ENCODE measurements at places on chromosomes 5 and 9.

DNA sequence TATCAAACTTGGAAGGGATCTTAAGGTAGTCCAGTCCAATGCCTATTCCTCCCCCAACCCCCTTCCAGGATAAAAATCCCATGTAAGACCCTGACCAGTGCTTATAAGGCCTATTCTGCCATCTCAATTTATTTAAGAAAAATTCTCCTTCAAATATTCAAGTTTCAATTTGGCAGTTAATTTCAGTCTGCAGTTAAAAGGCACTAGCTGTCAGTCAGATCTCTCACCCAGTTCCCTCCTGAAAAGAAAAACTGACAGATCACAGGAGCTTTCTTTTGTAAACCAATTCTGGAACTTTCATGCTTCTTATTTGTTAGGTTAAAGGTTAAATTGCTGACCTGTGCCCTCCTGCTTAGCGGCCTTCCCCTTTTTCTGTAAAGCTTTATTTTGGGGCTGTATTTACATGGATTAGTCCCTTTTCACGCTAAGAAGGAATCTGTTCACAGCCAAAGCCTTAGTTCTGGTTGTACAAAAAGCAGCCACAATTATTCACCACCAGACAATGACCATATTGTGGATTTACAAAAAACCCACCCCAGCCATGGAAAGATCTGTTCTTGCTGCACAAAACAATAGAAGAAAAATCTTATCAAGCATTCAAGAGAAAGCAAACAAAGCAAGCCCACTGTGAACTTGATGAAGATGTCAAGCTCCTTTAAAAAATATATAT lies 68.7 kb downstream of the DENND1A start:
- DNase-seq: no peak

DNA sequence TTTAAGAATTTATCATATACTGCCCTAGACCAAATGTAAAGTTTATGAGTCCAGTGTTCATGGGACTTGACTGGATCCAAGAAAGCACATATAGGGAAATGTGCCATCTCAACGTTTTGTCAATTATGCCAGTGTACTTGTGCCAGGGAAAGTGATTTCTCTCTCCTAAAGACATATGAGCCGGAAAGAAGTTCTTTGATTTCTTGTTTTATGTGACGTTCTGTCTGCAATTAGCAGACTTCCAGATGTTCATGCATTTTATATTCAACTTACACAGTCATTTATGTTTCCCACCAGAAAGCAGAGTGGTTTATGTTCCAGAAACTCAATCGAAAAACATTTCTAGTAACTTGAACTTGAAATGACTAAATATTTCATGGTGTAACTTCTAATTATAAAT lies 203.8 kb downstream of the FAM170A start:
- DNase-seq: no peak

DNA sequence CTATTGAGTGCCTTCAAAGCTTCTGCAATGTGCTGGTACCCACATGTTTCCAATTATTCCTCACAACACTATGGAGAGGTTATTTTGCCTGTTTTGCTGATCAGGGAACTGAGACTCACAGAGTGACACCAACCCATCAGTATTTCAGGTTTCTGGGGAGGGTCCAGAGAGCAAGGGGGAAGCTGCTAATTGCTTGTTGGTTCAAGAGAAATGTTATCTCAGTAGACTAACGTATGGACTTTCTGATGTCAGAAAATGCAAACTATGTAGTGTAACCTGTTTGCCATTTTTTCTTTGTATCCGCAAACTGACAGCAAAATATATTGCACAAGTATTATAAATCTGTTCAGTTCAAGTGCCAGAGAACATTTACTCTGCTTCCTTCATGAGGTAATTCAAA lies 108.3 kb upstream of the MSX2 start:
- no peak for DNase-seq

GRCh38 chr5:168417731-168418429 lies 68.4 kb upstream of the RARS1 start:
- DNase-seq: no peak

DNA sequence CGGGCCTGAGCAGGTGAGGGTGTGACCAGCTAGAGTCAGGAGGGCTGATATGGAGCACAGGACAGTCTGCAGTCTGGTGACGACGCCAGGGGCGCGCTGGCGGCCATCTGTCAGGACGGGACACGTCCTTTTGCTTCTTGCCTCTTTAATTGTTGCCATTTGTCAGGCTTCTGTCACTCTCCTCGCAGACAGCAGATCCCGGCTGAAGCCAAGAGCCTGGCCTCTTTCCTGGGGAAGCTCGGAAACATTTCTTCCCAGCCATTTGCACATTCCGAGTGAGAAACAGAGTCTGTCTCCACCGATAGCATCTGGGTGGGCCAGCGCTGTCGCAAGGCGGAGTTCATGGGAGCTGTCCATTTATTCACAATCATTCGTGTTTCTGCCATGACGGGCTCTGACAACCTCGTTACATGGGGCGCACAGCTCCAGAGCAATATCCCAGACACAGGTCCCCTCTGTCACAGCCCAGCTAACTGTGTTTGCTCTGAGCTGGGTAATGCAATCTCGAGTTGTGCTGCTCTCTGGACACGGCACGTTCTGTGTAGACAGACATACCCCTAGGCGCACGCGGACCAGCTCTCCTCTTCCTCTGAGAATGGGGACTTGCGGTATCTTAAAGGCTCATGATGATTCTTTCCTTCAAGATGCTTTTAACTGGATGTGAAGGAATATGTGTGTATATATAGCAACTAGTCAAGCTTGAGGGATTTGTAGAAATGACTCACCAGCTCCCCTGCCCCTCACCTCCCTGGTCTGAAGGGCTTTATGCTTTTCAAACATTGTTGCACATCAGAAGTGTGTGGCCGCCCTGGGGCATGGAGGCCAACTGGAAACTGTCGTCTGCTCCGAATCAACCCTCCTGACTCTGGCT lies 105.3 kb upstream of the FCN2 start:
- no peak for DNase-seq

GRCh38 chr5:14268738-14269137 lies 125.6 kb downstream of the TRIO start:
- no peak for DNase-seq

GRCh38 chr9:135590486-135591079 lies 29.0 kb downstream of the PAEP start:
- DNase-seq: no peak

- DNase-seq: no peak
Measured at GRCh38 chr9:84404095-84404686, 63.6 kb upstream of the SLC28A3 start.

GRCh38 chr5:147751-148150 lies 43.5 kb upstream of the LRRC14B start:
- no peak for DNase-seq

- no peak for DNase-seq
Measured at GRCh38 chr9:33939924-33940874, 108.5 kb downstream of the UBAP2 start.

DNA sequence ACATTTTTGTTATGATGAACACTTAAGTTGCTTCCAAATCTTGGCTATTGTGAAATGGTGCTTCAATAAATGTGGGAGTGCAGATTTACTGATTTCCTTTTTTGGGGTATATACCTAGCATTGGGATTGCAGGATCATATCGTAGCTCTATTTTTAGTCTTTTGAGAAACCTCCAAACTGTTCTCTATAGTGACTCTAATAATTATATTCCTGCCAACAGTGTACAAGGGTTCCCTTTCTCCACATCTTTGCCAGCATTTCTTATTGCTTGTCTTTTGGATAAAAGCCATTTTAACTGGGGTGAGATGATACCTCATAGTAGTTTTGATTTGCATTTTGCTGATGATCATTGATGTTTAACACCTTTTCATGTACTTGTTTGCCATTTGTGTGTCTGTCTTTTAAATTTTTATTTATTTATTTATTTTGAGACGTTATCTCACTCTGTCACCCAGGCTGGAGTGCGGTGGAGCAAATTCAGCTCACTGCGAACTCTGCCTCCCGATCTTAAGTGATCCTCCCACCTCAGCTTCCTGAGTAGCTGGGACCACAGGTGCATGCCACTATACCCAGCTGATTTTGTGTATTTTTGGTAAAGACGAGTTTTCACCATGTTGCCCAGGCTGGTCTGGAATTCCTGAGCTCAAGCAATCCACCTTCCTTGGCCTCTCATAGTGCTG lies 59.0 kb downstream of the UNC13B start:
- no peak for DNase-seq

DNA sequence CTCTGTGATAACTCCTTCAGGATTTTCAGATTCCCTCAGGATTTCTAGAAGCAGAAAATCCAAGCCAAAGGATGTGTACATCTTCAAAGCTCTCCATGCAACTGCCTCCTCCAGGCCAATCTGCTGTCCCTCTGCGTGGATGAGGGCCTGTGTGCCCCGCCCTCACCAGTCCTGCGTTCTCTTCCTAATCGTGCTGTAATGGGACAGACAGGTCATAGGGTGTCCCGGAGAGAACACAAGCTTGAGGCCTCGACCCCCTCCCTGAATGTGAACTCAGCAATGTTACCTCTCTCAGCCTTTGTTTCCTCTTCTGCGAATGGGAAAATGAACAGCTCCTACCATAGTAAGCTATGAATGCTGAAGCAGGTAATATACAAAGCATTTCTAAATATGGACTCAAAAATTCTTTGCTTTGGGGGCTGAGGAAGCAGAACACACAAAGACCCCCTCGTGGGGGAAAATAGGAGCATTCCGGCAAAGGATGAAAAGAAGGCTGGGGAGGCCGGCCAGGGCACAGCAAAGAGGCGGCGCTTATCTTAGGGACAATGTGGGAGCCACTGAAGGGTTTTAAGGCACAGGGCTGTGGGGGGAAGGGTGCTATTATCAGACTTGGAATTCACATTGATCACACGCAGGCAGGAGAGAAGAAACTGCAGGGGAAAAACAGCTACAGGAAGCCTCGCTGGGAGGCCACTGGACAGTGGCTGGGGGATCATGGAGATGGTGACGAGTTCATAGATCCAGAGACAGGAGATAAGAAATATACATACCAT lies 57.2 kb upstream of the FBXW11 start:
- no peak for DNase-seq

- no peak for DNase-seq
Measured at GRCh38 chr5:175250426-175250825, 193.6 kb downstream of the DRD1 start.

DNA sequence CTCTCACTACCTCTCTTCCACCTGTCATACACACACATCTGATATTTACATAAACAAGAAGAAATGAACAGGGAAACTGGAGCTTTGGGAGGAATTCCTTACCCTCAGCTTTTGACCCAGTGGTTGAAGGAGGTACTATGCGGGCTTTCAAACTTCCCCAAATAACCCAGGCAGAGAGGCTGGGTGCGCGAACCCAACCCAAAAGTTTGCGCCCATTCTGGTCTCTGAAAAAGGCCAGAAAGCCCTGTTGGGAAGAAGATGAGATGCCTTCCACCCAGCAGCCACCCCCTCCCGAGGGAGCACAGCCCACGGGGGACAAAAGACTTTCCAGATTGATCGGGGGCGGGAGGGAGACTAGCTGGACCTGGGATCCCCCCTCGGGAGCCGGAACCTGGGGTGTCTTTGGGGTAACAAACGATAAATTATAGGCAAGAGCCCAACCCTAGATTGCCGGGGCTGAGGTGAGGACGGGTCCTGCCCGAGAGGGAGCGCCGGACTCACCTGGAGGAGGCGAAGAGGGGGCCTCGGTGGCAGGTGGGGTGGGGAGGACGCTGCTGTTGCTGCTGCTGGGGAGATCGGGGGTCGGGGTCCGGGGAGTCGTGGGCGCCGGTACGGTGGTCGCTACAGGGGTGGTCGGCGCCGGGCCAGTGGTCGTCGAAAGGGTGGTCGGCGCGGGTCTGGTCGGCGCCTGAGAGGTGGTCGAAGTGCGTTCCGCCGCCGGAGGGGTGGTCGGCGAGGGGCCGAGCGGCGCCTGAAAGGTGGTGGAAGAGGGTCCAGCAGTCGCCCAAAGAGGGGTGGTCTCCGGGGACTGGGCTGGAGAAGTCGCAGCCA lies 798 bp downstream of the MEGF9 start:
- DNase-seq: no peak

- DNase-seq: no peak
Measured at GRCh38 chr9:27183701-27184100, 74.7 kb downstream of the TEK start.

GRCh38 chr5:17217493-17218352 lies at the start of gene BASP1:
TSS of gene BASP1 (plus strand) at chr5:17217631. CDS start at chr5:17275217, 57,586 bp downstream.
- peak; percentile 86 for DNase-seq

- DNase-seq: peak; percentile 92
Measured at GRCh38 chr9:104386425-104387069, 117.5 kb upstream of the OR13F1 start.

DNA sequence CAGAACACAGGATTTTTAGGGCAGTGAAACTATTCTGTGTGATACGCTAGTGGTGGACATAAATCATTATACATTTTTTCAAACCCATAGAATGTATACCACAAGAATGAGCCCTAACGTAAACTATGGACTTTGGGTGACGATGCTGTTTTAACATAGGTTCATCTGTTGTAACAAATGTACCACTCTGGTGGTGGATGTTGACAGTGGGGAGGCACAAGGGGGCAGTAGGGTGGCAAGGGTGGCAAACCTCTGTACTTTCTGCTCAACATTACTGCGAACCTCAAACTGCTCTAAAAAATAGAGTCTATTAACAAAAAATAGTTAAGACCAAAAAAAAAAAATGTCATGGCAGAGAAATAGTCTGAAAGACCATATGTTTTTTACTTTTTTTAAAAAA lies 9.1 kb upstream of the MVB12B start:
- DNase-seq: no peak

DNA sequence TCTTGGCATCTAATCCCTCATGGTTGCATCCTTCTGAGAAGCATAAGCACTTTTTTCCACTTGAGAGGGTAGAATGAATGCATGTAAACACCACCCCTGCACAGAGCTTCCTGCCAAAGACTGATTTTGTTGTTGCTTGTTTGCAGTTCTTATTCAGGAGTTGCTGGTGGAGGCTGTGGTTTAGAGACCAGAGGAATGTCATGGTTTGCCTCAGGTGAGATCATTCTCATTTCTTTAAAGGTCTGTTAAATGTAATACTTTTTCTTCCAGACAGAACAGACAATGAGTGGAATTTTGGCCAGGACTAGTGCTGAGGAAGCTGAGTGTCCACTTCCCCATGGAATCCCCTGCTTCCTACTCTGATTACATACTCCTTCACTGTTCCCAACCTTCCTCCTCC lies 3.2 kb upstream of the TNC start:
- DNase-seq: no peak

DNA sequence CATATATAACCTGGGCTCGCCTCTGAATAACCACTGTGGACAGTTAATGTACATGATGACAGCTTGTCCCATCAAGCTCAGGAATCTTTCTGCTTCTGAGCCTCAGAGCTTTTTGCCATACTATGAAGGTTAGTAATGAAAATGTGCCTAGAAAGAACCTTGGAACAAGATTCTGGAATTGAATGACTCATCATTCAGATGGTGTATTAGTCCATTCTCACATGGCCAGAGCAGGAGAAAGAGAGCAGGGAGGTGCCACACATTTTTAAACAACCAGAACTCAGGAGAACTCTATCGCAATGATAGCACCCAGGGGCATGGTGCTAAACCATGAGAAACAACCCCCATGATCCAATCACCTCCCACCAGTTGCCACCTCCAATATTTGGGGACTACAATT lies 542.1 kb downstream of the PRR16 start:
- no peak for DNase-seq

- peak; percentile 91 for DNase-seq
Measured at GRCh38 chr9:96619491-96620180, at the start of gene CDC14B. TSS of gene CDC14B (minus strand) at chr9:96619843. CDS start at chr9:96619378, 465 bp downstream.

Measured in NCI-H510A treated with DMSO at 0.1 percent for 48 hours (cell line).